Hematopoietic multipotent progenitor cell (in vitro differentiated cells): ENCODE measurements at places on chromosomes 4 and X.

GRCh38 chr4:119597377-119597776 is 31.2 kb downstream of the PDE5A start:
- DNase-seq: no peak

GRCh38 chrX:39574178-39574577 is 523.6 kb downstream of the BCOR start:
- no peak for DNase-seq

- DNase-seq: no peak
These were observed 251.0 kb downstream of the ZNF674 start for GRCh38 chrX:46294234-46294633.

DNA sequence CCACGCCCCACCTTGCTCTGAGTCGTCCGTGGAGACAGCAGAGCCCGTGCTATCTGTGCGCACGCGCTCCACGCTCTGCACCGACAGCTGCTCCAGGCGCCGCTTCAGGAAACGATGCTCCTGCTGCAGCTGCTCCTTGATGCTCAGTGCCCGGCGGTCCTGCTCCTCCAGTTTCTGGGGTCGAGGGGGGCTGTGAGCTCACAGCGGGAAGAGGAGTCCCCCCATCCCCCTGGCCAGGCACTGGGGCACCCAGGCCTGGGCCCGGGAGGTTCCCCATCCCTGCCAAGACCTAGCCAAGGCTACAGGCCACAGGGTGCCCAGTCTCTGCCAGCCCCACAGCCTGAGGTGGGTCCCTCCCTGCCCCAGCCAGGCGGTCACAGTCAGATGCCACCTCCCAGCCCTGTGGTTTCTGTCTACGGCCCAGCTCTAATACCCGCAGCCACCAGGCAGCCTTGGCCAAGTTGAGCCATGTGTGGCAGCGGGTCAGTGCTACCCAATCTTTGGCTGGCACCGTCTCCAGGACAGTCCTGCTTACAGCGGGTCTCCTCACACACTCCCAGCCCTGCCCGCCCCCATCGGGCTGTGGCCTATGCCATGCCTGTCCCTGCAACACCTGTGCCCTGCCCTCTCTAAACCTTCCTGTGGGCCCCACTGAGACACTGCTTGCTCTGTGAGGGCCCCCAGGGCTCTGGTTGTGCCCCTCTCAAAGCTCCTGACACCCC is 9.3 kb upstream of the HAUS3 start:
- no peak for DNase-seq

GRCh38 chrX:39516427-39516841 is 581.3 kb downstream of the BCOR start:
- no peak for DNase-seq

GRCh38 chr4:2591189-2591588 is 54.7 kb downstream of the FAM193A start:
- DNase-seq: no peak

- no peak for DNase-seq
These were observed 3.6 kb downstream of the NOX1 start for GRCh38 chrX:100870527-100870926.

GRCh38 chr4:143438710-143439109 is 74.8 kb upstream of the SMARCA5 start:
- no peak for DNase-seq

DNA sequence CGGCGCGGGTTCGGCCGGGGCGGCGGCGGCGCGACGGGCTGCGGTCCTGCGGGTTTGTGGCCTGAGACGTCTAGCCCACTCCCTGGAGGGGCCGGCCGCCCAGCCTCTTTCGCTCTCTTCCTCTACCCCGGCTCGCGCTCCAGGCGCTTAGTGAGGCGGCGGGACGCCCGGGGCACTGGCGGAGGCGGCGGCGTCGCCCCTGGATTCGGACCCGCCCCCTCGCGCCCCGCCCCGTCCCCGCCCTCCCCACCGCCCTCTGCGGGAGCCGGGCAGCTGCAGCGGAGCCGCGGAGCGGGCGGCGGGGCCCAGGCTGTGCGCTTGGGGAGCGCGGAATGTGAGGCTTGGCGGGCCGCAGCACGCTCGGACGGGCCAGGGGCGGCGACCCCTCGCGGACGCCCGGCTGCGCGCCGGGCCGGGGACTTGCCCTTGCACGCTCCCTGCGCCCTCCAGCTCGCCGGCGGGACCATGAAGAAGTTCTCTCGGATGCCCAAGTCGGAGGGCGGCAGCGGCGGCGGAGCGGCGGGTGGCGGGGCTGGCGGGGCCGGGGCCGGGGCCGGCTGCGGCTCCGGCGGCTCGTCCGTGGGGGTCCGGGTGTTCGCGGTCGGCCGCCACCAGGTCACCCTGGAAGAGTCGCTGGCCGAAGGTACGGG is at the start of gene BMP2K:
Gene BMP2K, plus strand, starts transcription at position 272 of the 650 bp plus-strand sequence. Its CDS starts 194 bp downstream, at position 466.
- peak; percentile 85 for DNase-seq

GRCh38 chr4:162323919-162324318 is 160.1 kb upstream of the FSTL5 start:
- DNase-seq: no peak

- DNase-seq: no peak
These were observed 8.4 kb downstream of the ZNF280C start for GRCh38 chrX:130260316-130260715.

- DNase-seq: no peak
These were observed 53.8 kb upstream of the BMP2K start for GRCh38 chr4:78722320-78722719.

DNA sequence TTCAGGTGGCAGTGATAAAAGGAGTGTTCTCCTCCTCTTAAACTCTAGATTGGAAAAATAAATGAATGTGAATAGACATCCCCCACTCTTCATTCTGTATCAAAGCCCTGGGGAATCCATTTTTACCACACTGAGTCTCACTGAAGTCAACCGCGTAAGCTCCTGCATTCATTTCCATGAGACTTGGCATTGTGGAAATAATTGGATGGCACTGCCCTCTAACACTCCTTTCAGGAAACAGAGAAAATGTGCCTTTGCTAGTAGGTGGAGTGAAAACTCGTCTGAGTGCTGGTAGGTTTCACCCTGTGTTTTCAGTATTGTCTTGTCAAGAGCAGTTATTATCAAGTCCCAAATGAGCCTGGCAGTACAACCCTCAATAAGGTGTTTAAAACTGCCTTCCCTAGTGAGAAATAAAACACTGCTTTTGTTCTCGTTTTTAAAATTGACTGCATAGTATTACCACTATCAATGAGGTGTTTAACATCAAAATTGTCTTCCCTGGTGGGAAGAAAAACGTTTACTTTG is 9.7 kb upstream of the CDKN2AIP start:
- DNase-seq: no peak

- DNase-seq: no peak
These were observed 21.0 kb upstream of the BMP15 start for GRCh38 chrX:50889582-50889981.

GRCh38 chr4:39620551-39621313 is 17.9 kb downstream of the SMIM14 start:
- no peak for DNase-seq

GRCh38 chr4:154642373-154643009 is 30.0 kb upstream of the FGG start:
- no peak for DNase-seq

DNA sequence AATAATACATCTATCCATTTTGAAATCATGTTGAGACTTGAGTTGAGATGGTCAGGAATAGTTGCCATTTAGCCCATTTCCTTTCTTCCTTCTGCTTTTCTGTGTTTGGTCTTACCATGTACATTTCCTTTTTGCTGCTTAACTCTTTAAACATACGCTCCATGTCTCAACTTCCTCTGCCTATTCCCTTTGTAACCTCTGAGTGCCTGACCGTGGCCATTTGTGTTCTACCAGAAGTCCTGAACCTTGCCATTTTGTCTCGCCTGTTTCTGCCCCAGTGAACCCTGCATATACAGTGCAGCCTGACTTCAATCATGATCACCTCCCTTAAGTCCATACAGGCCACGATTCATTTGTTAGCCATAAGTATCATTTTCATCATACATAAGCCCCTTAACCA is 169.0 kb downstream of the RAPGEF2 start:
- DNase-seq: no peak

DNA sequence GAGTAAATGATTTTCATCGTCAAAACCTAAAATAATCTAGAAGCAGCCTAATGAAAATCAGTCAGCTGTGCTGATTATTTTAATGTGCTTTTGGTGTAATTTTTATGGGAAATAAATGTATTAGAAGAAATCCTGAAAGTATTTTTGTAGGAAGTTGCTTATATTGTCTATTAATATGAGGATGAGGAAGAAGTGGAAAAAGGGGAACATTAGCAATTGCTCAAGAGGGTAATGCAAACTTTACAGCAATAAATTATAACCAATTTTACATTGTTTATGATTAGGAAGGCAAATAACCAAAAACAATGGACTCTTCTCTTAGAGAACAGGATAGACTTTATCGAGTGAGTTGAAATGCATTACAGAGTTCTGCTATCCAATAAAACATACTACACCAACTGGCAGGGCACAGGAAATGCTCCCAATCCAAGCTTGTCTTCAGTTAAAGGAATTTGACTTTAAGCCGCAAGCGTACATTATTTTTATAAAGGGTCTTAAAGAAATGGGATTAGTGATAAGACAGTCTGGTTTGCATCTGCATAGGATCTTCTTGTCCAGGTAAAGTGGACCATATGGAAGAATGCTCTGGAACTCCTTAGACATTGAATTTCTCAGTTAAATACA is 374.8 kb downstream of the PDGFC start:
- no peak for DNase-seq

GRCh38 chrX:30967516-30967915 is 78.5 kb upstream of the TAB3 start:
- no peak for DNase-seq

DNA sequence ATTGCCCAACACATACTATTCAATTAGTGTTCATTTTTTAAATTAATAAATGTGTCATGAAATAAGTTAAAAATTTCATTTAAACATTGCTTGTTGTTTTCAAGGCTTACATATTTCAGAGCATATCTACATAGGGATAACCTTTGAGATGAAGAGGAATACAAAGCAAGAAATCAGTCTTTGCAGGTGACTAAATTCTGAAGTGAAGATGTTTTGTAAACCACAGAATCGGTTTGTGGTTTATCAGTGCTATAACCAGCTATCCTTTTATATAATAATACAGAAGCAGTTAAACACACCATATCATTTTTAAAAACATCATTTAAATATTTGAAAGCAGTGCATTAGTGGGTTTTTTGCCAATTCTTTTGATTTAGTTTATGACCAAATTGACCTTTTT is 26.9 kb downstream of the FAM241A start:
- no peak for DNase-seq

GRCh38 chrX:102154900-102155805 is 624 bp downstream of the BEX5 start:
- peak; percentile 48 for DNase-seq

DNA sequence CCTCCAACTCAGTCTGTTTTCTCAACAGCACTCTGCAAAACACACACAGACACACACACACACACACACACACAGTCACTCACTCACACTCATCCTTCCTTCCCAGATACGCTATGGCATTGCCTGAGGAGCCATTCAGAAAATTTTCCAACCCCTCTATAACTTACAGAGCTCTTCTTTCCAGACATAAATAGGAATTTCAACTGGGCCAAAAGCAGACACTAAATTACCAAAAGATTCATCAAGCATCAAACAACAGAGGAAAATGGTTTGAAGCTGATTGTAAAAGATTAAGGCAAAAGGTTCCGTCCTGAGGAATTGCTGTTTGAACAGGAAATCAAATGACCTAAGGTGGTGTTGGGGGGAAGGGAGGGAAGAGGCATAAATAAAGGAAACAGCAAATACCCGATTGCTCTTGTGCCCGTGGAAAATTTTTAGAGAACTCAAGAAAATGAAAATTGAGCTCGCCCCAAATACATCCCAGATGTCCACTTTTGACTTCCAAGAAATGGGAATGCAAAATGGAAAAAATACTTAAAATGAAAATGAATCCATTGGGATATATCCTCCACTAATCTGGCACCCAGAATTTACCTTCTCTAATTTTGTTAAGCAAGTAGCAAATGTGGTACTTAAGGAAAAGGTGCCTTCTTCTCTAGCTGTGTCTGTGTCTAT is 183.6 kb downstream of the QDPR start:
- DNase-seq: no peak
